ENCODE measurements at places on chromosomes 12 and 14. TPM values are rescaled to one million over a fixed set of nuclear protein-coding genes. Genes with fewer than 3 reads are reported as not detected.

Gene VASH1
- 3.3 TPM for total RNA-seq

Gene HPD
- total RNA-seq = not detected

Gene NPAS3
- total RNA-seq = not detected

Gene OASL
- 7.3 TPM for total RNA-seq

Gene BDKRB1
- total RNA-seq = not detected

Gene LHX5
- not detected for total RNA-seq

Gene FKBP3
- total RNA-seq = 55.4 TPM
